ENCODE measurements at places on chromosomes 2 and 18.

DNA sequence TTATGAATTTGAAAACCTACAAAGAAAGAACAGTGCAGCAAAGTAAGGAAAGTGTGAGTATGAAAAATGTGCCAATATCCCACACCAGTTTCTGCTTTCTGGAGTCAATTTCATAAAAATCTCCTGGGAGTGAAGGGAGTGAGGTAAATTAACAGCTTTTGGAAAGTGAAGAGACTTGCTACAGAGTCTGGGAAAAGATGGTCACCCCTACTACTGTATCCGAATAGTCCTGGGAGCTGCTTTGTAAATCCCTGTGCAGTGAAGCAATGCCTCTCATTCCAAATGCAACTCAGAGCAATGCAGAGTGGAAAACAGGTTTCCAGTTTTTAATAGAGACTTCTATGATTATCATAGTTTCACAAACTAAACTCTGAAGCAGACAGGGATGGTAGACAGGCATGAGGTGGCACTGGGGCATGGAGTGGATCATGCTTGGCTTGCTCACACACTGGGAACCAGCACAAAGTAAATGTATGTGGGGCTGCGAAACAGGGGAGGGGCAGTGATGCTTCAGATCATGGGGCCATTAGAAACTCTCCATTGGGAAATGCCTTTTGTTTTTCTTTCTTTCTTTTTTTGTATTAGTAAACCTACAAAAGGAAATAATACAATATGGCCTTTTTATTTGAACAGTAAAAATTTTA lies 10.6 kb downstream of the COL5A2 start:
- no peak for DNase-seq

DNA sequence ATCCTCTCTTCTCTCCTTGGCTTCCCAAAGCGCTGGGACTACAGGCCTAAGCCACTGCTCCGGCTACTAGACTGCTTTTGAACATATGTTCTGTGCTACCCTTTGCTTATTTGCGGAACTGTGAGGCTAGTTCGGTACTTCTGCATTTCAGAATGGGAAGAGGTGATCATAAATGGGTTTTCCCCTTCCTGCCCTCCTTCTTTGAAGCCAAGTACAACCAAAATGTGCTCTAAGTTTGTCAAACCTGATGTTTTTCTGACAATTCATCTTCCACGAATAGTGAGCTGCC lies 1.7 kb upstream of the ESCO1 start:
- DNase-seq, result no peak

DNA sequence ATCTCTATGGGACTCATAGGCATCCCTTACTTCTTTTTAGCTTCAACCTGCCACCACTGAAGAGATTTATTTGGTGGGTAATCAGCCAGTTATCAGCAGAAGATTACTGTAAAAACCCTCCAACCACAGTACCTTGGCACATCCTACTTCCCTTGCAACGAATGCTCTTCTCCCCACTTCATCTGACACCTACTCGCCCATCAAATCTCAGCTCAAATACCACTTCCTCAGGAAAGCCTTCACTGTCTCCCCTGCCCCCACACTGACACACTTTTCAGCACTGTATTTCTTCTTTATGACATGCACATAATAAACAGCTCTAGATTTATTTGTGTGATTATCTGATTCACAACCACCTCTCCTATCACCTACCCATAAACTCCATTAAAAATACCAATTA lies 3.1 kb downstream of the KDSR start:
- DNase-seq, result no peak

DNA sequence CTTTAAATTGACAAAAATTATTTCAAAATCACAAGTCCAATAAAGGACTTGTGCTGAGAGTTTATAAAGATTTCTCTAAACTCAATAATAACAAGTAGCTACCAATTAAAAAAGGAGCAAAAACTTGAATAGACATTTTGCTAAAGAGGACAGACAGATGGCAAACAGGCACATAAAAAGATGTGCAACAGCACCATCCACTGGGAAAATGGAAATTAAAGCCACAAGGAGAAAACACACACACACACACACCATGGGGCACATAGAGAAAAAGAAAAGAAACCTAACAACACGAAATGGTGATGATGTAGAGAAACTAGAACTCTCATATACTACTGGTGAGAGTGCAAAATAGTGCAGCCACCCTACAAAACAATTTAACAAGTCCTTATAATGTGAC lies 12.6 kb upstream of the SLC9A4 start:
- no peak for DNase-seq

GRCh38 chr2:45168711-45169338 lies 159.6 kb upstream of the SIX2 start:
- no peak for DNase-seq

- DNase-seq, result no peak
These were observed 31.8 kb downstream of the SP100 start for GRCh38 chr2:230447455-230448451.

DNA sequence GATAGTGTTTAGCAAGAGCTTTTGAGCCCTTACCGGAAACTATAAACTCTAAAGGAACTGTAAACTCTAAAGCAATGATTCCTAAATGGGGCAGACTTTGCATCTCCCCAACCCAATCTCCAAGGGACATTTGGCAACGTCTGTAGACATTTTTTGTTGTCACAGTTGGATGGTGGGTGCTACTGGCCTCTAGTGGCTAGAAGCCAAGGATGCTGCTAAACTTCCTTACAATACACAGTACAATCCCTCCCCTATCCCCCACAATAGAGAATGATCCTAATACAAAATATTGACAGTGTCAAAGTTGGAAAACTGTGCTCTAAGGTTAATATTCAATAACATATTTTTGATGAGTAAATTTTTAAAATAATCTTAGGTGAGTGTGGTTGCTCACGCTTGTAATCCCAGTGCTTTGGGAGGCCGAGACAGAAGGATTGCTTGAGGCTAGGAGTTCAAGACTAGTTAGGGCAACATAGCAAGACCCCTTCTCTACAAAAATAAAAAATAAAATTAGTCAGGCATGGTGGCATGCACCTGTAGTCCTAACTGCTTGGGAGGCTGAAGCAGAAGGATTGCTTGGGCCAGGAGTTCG lies 66.7 kb downstream of the PTPN4 start:
- DNase-seq, result no peak

- no peak for DNase-seq
These were observed 45.6 kb downstream of the DDX18 start for GRCh38 chr2:117859924-117860647.

GRCh38 chr2:203338322-203338721 lies 10.1 kb downstream of the ABI2 start:
- no peak for DNase-seq

DNA sequence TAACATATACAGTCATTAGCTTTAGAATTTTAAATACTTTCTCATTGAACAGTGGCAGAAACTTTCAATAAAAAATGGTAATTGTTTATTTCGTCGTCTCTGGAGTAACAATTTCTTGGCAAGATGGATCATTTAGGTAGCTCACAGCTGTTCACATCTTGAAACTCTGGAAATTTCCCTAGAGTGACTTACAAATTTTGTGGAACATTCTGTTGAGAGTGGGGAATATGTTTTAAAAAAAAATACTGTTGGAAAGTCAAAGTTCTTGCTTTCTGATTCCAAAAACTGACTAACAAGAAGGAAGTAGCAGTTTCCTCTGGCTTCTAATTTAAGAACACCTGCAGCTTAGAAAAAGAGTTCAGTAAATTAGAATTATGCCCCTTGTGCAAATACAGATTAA lies 11.2 kb upstream of the CALCRL start:
- DNase-seq, result no peak

- no peak for DNase-seq
These were observed 162.5 kb downstream of the RAD51AP2 start for GRCh38 chr2:17355608-17356329.

GRCh38 chr18:35409911-35410310 lies 32.8 kb upstream of the ZNF396 start:
- DNase-seq, result no peak

DNA sequence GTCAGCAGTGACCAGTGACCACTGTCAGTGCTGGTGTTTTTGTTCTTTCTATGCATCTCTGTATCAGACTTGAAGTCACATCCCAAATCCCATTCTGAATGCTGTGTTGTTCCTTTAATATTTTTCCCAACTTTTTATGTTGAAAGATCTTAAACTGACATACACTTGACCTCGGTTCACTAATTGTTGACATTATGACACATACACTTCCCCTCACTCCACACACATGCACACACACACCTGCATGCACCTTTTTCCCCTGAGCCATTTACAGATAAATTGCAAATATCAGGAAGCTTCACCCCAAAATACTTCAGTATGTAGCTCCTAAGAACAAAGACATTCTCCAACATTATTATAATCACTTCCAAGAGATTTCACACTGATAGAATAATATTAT lies 62.4 kb downstream of the CFAP221 start:
- DNase-seq, result no peak

GRCh38 chr2:218400930-218401881 lies 1.5 kb downstream of the CTDSP1 start:
- DNase-seq, result no peak

DNA sequence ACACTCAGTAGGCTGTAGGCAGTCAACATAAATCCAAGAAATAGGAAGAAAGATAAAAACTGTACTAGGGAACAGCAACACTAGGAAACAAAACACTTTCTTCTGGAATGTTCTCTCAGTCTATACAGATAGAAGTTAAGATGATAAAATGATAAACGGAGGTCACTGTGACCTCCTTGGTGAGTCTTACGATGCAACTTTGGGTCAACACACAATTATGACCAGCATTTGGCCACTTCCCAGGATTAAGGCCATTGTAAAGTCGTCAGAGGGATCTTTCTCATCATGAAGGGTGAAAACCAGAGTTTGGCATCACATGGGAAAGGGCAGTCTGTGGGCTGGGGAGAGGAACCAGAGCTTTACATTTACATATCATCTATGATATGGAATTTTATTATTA lies 33.4 kb downstream of the LAMA3 start:
- no peak for DNase-seq

DNA sequence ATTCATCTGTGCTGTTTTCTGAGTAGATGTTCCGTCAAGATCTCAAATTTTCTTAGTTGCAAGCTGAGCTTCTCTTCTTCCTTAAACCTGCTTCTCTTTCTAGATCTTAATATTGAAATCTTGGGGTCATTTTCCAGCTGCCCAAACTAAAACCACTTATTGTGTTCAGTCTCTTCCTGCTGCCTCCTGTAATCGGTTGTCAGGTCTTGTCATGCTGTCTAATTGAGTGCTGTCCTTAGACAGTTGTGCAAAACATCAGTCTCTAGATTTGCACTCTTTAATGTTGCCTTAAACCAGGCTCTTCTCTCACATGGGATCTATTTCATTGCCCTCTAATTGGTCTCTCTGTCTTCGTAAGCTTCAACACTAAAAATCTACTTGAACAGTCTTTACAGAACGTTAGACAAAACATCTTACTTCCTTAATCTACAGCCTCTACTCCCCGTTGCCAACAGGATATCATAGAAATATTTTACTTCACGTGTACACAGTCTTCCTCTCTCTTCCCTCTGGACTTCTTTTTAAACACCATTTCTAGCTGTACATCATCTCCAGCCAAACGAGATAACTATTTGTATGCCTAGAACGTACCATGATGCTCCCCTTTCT lies 34.9 kb downstream of the GPD2 start:
- no peak for DNase-seq

GRCh38 chr18:59094569-59094968 lies 45.1 kb upstream of the SEC11C start:
- DNase-seq, result no peak

GRCh38 chr2:227163998-227164762 lies at the start of the genes COL4A3 and COL4A4:
Gene COL4A3 (plus strand): TSS chr2:227164624. CDS start chr2:227164727, 103 bp downstream.
Gene COL4A4 (minus strand): TSS chr2:227164205. CDS start chr2:227147483, 16,722 bp downstream.
- DNase-seq, result no peak

DNA sequence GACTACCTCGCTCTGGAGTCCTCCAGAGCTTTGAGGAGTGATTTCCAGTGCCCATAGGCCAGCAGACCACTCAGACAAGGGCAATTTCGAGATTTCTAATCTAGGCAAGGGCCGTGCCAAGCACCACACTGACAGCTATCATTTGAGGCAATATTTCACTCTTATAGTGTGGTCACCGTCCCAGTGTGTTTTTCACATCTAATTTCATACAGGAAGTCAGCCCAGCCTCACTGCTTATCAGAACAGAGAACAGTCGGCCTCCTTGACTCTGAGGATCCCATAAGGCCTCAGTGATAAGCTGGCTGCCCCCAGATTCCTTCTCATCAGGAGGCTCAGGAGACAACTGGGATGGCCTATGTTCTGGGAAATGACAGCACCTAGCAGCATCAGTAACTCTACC lies 581 bp downstream of the CAPN14 start:
- DNase-seq, result no peak

DNA sequence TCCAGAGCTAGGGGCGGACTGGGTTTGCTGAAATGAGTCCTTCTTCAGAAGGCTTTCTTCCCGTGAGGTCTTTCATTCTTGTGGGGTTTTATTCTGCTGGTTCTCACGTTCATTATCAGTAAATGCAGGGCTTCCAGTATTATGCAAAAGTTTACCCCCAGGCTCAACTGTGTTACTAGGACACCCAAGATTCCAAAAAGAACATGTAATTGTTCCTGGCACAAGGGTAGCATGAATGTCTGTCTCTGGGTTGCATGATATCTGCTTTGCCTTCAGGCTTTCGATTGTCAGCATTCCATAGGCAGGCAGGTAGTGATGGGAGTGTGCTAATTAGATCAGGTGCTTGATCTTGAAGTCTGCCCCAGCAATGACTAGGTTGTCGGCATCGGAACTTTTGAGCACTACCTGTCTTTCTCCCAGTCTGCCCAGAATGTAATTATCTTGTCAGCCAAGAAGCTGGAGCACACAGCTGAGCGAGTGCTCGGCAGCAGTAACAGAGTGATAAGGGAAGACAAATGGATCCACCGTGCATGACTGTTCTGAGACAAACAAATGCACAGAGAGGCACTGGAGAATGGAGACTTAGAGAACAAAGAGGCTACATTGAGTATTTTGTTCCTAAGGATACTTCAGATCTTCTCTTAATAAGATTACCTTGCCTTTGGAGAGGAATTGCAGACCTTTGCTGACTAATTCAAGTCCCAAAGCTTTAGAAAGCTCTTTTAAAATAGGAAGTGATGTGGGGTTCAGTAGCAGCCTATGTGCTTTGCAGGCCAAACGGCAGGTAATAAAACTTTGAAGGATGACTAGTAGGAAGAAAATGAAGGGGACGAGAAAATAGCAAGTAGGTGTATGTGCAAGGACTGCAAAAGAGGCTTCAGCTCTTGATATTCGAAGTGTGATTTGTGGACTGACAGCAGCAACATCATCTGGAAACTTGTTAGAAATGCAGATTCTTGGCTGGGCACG lies 41.9 kb downstream of the ITGB6 start:
- DNase-seq, result peak; percentile 1

DNA sequence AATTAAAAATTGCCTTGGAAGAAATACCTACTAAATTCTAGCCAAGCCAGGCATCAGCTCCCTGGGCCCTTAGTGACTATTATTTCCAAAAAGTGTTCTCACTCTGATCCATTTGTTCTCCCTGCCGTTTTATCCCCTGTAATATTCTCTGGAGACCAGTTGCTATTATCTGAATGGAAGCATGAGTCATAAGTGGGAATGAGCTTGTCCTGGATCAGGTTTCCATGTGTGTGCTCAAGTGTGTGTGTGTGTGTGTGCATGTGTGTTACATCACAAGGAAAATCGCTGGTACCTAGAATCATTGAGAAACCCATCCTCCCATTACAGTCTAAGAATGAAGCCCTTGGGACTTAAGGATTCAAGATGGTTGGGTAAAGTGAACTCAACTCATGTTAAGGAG lies 130.3 kb upstream of the CXCR4 start:
- no peak for DNase-seq

GRCh38 chr2:71935262-71935848 lies 212.3 kb downstream of the CYP26B1 start:
- DNase-seq, result no peak

GRCh38 chr2:41414486-41415230 lies 633.2 kb upstream of the PKDCC start:
- no peak for DNase-seq

All from hindlimb muscle (tissue), 1 donor.